ENCODE measurements at places on chromosomes 12 and 14.

DNA sequence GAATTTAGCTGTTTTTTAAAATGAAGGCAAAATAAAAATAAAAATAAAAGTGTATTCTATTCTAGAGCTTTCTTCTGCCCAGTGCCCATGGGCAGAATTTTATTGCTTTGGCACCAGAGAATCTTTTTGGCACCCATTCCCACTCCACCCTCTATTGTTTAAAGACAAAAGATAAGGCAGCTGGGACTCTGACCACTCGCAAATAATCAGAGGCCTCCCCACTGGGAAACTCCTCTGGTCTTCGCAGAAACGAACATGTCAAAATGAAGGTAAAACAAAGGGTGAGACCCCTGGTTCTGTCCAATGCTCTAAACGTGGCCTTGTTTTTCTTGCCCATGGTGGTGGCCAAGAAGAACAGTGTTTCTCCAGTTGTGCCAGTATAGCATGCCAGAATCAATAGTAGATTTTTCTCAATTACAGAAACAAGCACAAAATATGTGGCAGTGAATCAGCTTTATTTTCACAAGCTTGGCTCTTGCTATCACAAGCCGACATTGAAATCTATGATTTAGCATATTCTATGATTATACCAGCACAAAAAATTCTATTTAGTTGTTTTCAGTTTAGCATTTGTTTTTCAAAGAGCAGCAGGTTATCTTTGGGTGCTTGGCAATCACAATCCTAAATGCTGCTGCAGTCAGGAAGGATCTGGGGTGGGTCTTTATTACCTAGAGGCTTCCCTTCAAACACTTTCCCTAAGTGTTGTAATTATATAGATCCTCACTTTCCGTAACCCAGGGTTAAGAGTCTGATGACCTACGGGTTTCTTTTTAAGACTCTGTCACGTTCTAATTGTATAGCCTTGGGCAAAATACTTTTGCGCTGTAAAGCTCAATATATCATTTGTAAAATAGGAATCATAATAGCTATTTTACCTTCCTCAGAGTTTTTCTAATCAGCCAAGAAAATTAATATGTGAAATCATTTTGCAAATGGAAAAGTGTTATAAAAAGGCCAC, 50.5 kb downstream of the KITLG start:
- DNase-seq = no peak

DNA sequence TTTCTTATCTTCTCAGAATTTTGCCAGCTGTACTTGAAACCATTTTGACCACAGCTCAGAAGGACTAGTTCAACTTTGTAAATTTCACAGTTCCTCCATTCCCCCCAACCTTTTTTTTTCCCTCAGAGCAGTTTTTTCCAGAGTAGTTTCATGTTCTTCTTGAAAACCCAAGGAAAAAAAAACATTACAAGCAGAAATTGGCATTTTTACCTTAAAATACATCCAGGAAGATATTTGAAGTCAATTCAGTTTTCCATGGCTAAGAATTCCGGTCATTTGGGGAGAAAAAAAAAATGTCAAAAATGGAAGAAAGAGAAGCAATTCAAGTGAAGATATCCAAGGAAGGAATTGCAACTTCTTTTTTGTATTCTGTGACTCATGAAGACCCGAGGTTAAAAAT, 39.5 kb downstream of the SYNE2 start:
- DNase-seq = no peak

DNA sequence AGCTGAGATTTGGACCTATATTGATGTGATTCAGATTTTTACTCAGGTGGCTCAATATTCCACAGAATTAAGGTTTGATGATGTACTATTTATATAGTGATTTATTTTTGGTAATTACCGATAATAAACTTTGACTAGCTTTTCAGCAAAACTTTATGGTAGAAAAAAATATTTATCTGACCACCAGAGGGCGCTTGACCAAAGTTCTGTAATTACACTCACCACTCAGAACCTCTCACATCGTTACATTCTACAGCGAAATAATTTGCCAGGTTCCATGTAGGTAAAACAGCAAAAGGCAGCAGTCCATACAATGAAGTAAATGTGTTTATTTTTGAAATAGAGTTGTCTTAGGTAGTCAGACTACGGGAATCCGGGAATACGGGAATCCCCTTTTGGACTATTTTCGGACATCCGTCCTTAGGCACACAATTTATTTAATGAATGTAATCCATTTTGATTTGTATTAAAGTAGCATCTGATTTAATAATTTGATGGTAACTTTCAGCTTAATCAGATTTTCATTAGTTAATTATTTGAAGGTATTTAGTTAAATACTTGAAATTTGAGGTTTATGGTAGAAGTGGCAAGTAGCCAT, 143.0 kb upstream of the DDHD1 start:
- no peak for DNase-seq

GRCh38 chr14:33393231-33393894, 454.7 kb downstream of the NPAS3 start:
- no peak for DNase-seq

GRCh38 chr12:25009496-25010092, 60.7 kb upstream of the BCAT1 start:
- DNase-seq = no peak

- no peak for DNase-seq
Measured at GRCh38 chr12:90061809-90062208, 353.2 kb upstream of the ATP2B1 start.

GRCh38 chr12:28219827-28220226, 29.6 kb downstream of the CCDC91 start:
- DNase-seq = no peak

- no peak for DNase-seq
Measured at GRCh38 chr12:88570103-88570502, 10.2 kb downstream of the KITLG start.

DNA sequence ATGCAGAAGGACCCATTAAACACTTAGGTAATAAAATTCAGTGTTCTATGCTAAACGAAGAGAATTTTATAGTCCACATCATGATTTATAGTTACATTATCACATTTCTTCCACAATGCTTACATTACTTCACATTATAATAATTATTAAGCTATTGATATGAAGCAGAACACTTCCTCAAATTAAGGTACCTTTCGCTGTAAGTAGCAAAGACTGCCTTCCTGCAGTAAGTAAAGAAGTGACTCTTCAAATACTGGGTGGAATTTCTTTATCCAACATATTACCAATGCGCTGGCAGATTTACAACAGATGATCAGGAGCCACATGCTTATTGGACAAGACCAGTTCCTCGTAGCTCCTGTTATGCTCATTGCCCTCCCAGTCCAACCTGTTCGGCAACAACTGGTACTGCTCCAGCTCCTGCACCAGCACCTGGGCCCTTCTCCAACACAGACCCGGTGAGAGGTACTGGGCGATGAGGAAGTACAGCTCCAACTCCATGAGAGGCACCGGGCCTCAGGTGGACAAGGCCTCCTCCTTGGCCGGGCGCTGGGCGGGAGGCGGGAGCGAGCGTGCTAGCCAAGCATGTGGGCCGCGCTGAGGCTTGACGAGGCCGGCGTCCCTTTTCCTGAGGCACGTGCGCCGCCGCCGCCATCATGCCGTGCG, 210.7 kb upstream of the ATP2B1 start:
- DNase-seq = no peak

- no peak for DNase-seq
Measured at GRCh38 chr12:6226002-6226678, 25.9 kb downstream of the CD9 start.

DNA sequence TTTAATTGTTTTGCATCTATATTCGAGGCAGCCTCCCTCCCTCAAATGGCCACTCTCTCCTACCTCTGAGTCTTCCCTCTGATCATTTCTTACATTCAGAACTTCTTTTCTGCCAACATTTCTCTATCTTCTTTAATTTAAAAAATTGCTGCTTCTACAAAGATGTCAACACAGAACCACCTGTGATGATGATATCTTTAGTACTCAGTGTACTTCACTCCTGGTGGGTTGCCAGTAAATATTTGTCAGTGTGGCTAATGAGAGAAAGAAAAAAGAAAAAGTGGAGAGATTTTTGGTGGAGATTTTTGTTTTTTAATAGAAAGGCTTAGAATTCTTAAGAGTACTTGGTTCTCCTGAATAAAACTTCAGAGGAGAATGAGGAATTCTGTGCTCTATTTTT, 8.1 kb downstream of the RIC8B start:
- no peak for DNase-seq

GRCh38 chr12:78933014-78933413, 68.4 kb downstream of the SYT1 start:
- no peak for DNase-seq

DNA sequence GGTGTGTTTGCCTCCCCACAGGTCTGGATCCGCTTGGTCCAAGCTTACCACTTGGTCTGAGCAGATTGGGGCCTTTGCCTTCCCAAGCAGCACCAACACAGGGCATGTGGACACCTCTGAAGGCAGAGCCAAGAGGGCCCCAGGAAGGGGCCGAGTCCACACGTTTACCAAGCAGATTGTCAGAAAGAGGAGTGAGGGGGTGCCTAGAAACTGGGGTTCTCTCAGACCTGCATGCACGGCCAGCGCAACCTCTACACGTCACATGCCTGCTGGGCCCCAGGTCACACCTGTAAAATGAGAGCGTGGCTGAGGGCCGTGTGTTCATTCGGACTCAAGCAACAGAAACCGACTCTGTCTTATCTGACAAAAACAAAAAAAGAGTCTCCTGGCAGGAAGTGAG, 96.9 kb downstream of the PAPOLA start:
- no peak for DNase-seq

DNA sequence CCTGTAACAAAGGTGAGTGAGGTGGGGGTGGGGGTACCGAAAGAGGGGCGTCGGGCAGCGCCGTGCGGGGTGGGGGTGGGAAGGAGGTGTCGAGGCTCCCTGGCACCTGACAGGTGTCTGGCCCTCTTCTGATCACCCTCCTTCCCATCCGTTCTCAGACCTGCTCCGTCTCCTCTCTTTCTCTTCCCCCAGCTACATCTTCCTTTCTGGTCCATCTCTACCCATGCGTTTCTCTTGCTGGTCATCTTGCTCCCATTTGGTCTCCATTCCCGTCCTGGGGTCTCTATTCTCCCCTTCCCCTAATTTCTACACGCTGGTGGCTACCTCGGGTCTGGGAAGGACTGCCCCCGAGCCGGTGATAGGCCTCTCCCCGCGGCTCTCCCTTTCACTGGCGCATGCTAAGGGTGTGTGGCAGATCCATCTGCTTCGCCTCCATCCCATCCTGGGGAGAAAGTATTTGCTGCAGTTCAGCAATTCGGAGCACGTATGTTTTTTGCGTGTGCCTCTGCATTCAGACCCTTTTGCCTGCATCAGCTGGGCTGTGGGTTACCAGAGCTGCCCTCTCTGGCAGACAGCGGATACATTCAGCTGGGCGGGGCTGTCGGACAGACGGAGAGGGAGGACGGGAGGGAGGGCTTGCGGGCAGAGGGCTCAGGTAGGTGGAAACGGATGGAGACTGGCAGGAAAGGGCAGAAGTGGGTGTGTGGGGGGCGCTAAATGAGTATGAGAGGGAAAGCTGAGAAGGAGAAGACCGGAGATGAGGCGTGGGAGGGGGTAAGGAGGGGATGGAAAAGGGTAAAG, 730 bp downstream of the CLSTN3 start:
- no peak for DNase-seq

- DNase-seq = no peak
Measured at GRCh38 chr12:42097971-42098370, 46.7 kb downstream of the GXYLT1 start.

GRCh38 chr12:71445071-71445470, 5.5 kb downstream of the LGR5 start:
- DNase-seq = no peak

GRCh38 chr12:2239381-2239871, 186.6 kb downstream of the CACNA1C start:
- DNase-seq = no peak

DNA sequence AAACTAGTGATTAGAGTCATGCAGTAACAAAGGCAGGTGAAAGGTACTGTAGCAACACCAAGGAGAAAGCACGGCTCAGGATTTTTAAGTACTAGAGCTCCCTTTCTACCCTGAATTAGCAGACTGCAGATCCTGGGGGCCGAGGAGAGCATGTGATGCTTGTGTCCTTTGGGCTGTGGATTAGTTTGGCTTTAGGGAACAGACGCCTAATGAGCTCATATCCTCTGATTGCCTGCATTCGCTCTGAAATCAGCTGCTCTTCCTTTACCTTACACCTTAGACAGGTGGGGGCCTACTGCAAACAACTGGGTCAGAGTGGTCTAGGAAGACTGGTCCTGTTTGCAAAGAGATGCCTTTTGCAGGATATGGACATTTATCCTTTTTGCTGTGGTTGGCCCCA, 2.2 kb downstream of the PIP4K2C start:
- DNase-seq = no peak

DNA sequence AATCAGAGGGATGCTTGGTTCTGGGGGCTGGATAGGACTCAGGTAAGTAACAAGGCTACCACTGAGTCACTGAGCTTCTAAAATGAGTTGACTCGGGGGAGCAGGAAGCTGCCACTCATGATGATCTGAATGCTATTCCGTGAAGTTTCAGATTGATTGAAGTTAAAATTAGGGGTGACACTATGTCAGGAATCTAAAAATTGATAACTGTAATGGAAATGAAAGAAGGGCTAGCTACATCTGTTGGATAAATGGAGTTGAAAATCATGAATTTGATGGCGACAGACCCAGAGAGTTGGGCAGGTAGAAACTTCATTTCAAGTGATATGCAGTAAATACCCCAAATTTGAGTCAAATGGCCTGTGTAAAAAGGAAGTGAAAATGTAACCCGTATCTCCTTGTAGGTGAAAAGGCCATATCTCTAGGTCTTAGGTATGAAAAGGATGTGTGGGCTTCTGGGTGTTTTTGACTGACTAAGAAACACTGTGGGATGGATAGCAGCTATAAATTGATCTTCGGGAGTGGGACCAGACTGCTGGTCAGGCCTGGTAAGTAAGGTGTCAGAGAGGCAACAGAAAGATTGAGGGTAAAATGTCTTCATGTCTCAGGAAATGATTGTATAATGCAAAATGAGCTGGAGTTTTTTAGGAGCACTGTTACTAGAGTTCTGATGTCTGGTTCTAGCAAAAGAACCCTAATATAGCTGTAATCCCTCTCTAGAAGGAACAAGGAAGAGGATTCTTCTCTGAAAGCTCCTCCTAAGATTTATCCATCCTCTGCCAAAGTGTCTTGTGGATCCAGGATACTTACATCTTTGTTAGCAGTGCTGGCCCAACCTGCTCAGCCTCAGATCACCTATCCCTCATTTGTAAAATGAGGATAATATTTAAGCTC, 57.3 kb downstream of the DAD1 start:
- DNase-seq = no peak

DNA sequence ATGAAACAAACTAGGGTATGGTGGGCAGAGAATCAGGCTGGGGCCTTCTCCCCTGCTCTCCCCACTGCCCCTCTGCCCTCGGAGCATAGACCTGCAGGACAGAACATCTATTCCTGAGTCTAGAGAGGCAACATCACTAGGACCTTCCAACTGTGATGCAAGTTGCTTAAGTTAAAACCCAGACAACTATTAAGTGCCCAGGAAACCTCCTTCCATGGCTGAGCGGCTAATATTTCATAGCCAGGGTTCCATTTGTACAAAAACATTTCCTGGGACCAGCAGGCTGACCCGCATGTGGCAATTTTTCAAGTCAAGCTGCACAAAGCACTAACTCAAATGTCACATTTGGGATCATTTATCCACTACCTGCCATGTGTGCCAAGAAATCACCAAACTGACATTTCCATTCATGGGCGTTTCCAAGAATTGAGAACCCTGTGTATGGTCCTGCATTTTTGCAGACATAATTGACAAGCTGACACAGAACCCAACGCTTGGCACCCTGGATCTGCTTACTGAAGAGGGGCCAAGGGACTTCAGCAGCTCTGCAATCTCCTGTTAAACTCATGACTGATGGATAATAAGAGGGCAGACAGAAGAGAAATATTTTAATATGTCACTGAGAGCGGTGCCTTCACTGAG, 32.7 kb downstream of the NT5DC3 start:
- DNase-seq = no peak
